AG10803 (cell line): ENCODE measurements at places on chromosomes 11 and 22.

DNA sequence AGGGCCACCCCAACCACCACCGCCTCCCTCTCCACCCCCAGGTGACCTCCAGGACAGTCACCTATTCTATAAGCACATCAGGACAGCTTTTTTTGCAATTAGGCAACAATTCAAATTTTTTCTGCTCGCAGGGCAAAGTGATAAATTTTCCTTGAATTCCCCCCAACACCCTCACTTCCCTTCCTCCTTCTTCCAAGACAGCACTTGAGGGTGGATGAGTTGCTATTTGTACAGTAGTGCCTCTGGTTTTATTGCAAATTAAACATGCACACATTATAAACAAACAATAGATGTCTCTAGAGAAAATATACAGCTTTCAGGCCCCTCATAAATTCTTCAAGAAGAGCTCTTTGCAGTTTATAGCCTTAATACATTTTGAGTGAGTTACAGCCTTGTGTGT lies 80.9 kb upstream of the USP47 start:
- no peak for DNase-seq

DNA sequence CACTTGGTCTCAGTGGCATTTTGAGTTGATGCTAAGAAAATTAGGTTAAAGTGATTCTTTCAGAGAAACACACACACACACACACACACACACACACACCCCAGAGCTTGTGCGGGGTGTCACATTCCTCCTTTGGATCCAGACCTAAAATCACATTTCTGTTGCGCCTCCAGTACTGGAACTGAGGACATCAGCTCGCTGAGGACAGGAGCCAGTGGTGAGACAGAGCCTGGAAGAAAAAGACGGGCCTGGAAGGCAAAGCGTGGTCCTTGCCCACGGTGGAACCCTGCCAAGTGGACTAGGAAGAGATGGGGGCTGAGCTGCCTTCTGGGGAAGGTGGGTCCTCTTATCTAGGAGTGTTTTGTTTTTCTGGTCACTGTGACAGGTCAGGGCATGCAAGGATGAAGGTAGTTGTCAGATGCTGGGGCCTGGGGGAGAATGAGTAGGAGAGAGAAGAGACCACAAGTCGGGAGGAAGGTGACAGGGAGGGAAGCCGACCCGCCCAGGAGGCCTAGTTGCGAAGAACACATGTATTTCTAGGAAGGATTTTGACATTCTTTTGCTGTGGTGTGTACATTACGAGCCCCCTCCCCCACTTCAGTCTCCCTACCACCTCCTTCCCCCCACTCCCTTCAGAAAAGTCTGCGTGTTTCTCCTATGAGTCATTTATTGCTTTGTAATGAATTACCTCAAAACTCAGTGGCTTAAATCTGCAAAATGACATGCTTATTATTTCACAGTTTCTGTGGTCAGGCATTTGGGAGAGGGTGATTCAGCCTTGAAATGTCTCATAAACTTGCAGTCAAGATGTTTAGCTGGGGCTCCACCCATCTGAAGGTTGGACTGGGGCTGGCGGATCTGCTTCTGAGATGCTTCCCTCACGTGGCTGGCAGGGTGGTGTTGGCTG lies 4.8 kb upstream of the ELFN2 start:
- DNase-seq = peak; percentile 99

DNA sequence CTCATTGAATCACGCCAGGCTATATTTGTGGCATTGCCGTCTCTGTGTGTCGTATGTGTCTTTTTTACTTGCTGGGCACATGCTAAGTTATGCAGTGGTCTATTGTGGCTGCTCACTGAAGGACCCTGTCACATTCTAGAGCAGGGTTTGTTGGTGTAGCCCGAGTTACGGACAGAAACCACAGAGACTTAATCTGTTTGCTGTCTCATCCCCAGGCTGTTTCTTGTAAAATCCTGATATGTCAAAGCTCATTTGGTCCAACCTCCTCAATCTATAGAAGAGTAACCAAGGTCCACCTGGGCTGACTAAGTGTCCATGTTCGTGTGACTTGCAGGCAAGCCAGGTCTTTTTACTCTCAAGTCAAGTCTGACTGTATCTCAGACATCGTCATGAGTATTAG lies 5.0 kb downstream of the DPF2 start:
- no peak for DNase-seq

DNA sequence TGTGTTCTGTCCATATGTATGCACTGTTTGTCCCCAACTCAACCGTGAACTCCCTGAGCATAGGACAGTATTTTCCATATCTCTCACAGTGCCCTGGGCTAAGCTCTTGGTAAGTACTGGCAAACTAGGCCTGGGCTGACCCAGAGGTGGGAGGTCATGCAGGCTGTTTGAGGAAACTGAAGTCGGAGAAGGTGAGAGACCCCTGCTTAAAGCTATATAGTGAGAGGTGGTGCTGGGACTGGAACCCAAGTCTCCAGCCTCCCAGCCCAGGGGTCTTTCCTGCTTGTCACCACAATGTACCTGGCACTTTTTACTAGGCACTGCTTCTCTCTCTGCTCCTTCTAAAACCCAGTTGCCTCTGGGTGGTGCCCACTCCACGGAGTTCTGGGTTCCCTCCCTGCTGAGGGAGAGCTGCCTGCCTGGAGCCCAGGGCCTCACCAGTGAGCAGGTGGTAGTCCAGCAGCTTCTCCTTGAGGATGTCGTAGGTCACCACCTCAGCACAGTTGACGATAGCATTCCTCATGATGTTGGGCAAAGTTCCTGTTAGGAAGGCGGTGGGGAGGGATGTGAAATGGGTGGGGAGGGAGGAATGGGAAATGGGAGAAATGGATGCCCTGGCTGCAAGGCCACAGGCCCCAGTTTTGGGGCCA lies 4.7 kb downstream of the UCP3 start:
- no peak for DNase-seq

- DNase-seq = peak; percentile 57
Measured at GRCh38 chr11:19259487-19260345, 19.0 kb upstream of the E2F8 start.
